ENCODE measurements at places on chromosomes 6 and 20. TPM values are rescaled to one million over a fixed set of nuclear protein-coding genes. Genes with fewer than 3 reads are reported as not detected.

- no peak for DNase-seq
Measured at GRCh38 chr20:16608277-16608650, 35.0 kb upstream of the KIF16B start.

- DNase-seq = no peak
Measured at GRCh38 chr6:86500035-86500434, 437.3 kb upstream of the HTR1E start.

- no peak for DNase-seq
Measured at GRCh38 chr6:9085054-9085708, 649.8 kb upstream of the SLC35B3 start.

- DNase-seq = peak; percentile 18
Measured at GRCh38 chr6:167276772-167277533, 14.2 kb upstream of the UNC93A start.

DNA sequence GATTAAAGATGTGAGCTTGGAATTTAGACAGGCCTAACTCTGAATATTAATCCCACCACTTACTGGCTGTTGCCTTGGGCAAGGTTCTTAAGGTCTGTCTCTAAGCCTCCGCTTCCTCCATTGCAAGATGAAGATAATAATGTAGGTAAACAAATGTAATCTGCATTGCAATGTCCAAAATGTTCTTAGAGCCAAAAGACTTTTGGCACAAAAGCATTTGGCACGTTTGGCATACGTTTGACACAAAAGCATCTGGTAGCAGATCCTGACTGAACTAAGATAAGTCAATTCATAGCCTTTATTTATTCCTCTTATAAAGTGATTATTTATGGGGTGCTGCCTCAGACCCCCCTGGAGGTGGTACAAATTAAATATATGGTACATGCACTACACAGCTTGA, 229.9 kb upstream of the STXBP5 start:
- DNase-seq = no peak

DNA sequence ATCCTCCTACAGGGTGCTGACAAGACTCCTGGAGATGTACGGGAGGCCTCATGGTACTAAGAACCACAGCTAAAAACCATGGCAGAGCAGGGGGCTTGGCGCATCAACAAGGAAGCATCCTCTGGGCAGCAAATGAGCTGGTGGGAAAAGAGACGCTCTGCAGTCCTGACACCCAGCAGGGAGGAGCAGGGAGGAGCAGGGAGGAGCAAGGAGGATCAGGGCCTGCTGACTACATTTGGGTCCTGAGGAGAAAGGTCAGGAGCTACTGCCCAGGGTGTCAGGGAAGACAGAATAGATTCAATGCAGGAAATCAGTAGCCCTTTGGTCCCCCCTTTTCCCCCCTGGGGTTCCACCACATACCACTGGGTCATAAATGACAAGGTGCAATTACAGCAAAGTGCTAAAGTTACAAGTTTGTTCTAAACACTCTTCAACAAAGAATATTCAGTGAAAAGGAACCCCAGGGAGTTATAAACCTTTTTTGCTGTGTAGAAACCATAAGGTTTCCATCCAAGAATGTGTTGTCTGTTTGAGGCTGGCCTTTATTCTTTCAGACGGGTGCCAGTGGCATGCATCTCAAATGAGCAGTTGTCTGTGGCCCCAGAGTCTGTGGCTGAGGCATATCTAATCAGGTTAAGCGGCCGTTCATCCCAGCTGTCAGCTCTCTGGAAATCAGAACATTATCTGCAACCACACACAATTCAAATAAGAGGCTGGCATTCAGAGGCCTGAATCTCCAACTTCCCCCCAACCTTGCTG, 325.0 kb downstream of the CDC5L start:
- no peak for DNase-seq

The GPX5 gene
- not detected for total RNA-seq

Measured in stomach (tissue), 19 donors.